ENCODE measurements at places on chromosomes 11 and 22.
A peak's percentile ranks its signal among the peaks of the same experiment; 100 is the strongest.

DNA sequence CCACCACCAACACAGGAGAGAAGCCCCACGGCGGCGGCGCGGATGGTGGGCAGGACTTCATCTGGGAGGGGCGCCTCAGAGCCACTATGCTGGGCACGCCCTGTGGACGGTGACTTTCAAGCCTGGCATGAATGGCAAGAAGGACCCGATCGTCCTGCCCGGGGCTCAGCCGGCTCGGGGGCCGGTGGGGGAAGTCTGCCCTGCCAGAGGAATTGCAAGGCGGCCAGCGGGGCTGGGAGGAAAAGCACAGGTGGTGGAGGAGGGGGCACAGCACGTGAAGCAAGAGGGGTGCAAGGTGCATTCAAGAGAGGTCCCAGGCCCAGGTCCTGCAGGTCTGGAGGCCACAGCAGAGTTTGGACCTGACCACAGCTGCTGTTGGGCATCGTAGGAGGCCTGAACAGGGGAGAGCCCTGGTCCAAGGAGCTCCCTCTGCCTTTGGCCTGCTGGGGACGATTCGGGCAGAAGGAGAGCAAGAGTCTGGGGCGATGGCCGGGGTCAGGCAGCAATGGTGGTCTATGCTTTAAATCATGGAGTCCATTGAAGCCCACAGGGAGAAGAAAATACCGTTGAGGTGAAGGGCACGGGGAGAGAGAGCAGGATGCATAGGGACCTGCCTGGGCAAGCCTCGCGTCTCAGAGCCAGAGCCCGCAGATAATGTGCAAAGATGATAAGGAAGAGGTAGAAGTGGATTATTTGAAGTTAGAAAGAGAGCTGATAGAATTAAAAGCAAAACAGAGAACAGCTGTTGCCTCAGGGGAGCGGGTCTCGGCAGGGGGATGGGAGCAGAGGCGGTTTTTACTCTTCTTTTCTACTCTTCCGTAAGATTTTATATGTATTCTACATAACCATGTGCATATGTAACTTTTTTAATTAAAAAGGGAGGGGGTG lies 82.6 kb upstream of the SHISAL1 start:
- DNase-seq = no peak

DNA sequence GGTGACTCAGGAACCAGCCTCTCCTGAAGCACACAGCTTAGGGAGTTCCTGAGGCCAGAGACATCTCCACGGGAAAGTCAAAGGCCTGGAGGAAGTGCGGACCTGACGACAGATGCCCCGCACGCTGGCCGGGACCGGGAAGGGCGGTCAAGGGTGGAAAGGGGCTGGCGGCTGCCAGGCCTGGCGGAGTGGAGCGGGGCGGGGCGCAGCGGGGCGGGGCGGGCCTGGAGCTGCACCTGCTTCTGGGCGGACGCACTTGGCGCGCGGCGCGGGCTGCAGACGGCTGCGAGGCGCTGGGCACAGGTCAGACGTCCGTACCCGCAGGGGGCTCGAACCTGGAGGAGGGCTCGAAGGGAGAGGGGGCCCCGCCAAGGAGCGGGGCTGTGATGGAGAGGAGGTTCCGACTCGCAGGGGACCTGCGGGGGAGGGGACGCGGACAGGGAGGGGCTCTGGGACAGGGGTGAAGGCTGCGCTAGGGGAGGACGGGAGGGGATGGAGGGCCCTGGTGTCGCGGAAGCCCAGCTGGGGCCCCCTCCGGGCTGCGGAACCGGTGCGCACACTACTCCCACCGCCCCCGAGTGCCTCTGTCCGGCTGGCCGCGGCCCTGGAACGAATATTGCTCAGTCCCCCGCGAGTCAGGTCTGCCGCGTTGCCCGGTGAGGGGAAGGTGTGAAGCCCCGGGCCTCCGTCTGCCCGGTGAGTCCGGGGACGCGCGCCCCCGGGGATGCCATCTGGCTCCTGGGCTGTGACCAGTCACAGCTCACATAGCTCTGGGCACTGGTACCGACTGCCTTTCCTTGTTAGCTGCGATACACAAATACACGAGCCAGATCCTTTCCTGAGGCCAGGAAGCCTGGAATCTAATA lies at the start of gene TMEM45B:
Gene TMEM45B (plus strand): TSS at position 253 of the 866 bp plus-strand sequence. CDS start 36,635 bp downstream, outside the sequence.
- no peak for DNase-seq

- DNase-seq = no peak
Observed at GRCh38 chr22:36103891-36104290, 56.7 kb downstream of the APOL3 start.

DNA sequence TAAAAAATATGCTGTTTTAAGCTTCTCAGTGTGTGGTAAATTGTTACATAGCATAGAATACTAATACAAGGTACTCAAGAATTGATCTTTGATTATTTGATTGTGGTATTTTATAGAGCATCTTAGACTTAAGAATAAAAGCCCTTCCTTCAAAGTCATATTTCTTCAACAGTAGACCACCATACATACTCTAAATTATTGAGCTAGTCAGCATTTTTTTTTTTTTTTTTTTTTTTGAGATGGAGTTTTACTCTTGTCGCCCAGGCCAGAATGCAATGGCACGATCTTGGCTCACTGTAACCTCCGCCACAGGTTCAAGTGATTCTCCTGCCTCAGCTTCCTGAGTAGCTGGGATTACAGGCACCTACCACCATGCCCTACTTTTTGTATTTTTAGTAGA lies 436.7 kb upstream of the LUZP2 start:
- no peak for DNase-seq

GRCh38 chr11:75858613-75859012 lies 43.6 kb downstream of the UVRAG start:
- no peak for DNase-seq

DNA sequence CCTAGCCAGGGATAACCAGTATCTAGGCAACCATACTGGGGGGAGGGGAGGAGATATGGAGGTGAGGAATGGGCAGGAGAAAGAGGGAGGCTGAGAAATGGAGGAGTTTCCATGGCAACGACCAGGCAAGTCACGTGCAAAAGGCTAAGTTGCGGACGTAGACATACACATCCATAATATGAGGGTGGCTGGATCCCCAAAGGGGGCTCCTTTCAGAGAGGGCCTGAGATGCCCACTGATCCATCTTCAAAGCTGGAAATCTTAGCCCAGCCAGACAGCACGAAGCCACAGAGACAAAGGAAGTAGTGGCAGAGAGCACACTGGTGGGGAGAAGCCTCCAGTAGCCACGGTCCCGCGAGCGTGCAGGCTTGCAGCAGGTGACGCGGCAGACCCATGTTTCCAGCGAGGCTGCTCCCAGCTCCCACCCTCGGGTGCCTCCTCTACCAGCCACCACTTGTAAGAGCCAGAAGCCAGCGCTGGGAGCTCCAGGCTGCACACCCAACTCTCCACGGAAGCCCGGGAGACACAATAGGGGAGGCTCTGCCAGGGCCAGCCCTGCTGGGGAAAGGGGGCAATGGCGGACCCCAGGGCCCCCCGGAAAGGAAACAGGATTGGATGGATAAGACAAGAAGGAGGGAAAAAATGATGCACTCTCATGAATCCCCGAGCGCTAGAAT lies 938 bp downstream of the FXYD6 start:
- DNase-seq = no peak

DNA sequence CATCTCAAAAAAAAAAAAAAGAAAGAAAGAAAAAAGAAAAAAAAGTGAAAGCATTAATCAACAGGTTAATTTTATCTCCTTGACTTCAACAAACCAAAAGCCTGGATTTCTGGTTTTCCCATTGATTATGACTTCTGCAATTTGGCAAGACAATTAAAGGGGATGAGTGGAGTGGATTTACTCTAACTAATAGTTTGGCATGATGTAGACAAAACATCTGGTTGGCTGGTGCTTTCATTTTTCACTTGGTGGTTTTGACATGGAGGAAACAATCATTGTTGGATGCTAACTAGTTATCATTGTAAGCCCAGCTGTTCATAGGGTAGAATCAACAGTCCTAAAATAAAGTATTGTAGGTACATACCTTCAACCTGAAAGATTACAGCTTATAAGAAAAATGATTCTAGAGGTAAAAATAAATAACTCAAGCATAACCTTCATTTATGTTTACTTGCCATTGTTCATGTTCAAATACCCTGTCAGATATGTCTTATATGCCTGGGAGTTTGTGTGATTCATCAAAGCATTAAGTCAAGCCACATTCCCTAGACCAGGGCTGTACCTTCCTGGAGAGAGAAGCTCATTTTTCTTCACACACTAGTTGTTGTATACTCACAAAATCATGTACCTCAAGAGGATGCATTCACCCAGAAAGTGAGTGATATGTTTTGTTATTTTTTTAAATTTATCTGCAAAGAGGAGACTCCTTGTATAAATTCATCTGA lies 15.1 kb downstream of the FIBIN start:
- no peak for DNase-seq

DNA sequence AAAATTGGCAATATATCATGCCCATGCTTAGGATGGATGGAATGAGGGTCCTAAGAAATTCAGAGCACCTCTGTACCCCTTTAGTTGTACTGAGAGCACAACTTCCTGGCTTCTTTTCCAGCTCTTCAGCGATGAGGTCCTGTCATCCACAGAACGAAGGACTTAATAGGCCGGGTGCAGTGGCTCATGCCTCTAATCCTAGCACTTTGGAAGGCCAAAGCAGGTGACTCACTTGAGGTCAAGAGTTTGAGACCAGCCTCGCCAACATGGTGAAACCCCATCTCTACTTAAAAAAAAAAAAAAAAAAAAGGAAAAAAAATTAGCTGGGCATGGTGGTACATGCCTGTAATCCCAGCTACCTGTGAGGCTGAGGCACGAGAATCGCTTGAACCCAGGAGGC lies 125.3 kb upstream of the BMAL1 start:
- no peak for DNase-seq

GRCh38 chr22:40190501-40190900 lies 12.8 kb downstream of the TNRC6B start:
- peak; percentile 92 for DNase-seq

DNA sequence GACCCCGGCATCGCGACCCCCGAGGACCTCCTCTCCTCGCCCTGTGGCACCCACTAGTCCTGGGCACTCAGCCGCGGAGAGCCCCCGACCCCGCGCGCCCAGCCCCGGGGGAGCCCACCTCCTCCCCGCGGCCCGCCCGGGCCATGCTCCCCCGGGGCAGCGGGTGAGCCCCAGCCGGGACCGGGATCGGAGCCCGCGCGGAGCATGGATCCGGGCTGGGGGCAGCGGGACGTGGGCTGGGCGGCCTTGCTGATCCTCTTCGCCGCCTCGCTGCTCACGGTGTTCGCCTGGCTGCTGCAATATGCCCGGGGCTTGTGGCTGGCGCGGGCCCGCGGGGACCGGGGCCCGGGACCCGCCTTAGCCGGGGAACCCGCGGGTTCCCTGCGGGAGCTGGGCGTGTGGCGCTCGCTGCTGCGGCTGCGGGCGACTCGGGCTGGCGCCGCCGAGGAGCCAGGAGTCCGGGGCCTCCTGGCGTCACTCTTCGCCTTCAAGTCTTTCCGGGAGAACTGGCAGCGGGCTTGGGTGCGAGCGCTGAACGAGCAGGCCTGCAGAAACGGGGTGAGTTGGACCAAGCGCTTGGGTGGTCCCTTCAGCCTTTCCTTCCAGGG lies 498 bp downstream of the C2CD2L start:
- DNase-seq = peak; percentile 37

- DNase-seq = no peak
Observed at GRCh38 chr11:32953700-32954099, 61.1 kb downstream of the QSER1 start.

DNA sequence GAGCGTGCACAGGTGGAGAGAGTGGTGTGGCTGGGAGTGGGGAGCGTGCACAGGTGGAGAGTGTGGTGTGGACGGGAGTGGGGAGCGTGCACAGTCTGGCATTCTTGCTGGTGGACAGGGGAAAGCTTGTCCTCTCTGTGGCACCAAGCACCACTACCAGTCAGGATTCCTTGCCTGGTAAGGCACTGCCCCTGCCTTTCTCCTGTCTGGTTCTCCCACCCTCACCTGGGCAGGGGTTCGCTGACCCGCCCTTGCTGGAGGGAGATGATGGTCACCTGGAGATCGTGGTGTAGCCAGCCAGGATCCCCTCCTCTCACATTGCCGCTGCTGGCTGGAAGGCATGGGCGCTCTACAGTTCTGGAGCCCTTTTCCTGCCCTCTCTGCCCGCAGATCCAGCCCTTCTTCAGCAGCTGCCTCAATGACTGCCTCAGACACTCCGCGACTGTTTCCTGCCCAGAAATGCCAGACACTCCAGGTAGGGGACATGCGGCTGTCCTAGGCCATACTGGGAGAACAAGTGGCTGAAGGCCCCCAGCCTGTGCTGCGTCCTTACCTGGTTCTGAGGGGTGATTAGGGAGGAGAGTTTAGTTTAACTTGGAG lies 16.7 kb downstream of the TMEM121B start:
- DNase-seq = no peak

GRCh38 chr11:74543991-74544390 lies 48.4 kb upstream of the POLD3 start:
- DNase-seq = no peak

DNA sequence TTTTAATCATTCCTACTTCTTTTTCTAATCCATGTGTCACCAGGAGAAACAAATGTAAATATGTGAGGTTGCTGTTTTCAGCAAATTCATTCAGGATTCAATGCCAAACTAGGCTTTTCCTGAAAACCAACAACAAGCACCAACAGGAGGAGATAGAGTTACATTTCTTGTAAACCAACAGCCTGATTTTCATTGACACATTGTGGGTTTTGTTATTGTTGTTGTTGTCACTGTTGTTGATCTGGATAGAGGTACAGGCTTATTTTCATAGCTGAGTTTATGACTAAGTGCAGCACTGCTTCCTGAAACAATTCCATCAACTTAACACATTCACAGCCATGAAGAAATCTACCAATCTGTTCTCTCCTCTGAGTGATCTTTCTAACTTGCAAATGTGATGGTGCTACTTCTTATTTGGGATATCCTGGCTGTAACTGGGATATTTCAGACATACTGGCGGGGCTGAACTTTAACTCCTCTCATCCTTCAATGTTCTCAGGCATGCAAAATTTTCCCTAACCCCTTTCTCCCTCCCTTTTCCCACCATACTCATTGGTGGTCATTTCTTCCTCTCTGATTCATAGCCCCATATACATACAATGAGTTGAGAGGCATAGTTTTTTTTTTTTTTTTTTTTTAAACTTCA lies 65.5 kb downstream of the ME3 start:
- no peak for DNase-seq

DNA sequence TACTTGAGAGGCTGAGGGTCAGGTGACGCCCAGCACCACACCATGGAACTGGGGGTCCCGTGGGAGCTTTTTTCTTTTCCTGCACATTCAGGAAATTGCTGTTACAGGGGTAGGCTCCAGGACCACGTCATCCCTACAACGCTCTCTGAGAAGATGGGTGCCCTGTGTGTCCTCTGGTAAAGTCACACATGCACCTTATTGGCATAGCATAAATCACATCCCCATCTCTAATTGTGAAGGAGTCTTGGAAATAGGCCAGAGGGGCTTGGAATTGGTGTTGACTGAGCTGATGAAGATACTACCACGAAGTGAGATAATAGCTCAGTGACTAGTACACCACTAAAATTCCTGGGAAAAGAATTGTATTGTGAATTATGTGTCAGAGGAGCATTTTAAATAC lies 57.6 kb downstream of the TNRC6B start:
- no peak for DNase-seq
